ENCODE measurements at places on chromosomes 13 and 19. TPM values are rescaled to one million over a fixed set of nuclear protein-coding genes. Genes with fewer than 3 reads are reported as not detected.
A peak's percentile ranks its signal among the peaks of the same experiment; 100 is the strongest.

DNA sequence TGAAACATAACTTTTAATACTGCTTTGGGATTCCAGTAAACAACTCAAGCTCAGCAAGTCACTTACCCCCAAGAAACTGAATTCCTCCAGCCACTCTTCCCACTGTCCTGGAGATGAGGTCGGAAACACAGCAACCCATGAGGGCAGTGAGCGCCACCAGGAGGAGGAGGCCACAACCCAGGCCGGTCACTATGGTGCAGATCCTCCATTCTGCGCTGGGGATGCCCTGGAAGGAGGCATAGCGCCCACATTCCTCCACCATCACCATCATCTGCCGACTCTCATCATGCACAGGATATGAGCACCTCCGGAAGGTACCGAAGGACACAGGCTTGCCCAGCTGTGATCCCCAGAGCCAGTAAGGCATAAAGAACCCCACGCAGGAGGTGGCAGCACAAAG, 2.2 kb downstream of the LHFPL6 start:
- no peak overlapping the region for H3K27ac ChIP-seq
- H3K4me1 ChIP-seq = peaks cover 32% of the 10 kb centered on the region
- peaks cover 5% of the 10 kb centered on the region for H3K36me3 ChIP-seq
- DNase-seq = peak; percentile 79
- H3K4me3 ChIP-seq = peak overlapping the region; percentile 94
- H3K27me3 ChIP-seq = no peaks in the 10 kb centered on the region

DNA sequence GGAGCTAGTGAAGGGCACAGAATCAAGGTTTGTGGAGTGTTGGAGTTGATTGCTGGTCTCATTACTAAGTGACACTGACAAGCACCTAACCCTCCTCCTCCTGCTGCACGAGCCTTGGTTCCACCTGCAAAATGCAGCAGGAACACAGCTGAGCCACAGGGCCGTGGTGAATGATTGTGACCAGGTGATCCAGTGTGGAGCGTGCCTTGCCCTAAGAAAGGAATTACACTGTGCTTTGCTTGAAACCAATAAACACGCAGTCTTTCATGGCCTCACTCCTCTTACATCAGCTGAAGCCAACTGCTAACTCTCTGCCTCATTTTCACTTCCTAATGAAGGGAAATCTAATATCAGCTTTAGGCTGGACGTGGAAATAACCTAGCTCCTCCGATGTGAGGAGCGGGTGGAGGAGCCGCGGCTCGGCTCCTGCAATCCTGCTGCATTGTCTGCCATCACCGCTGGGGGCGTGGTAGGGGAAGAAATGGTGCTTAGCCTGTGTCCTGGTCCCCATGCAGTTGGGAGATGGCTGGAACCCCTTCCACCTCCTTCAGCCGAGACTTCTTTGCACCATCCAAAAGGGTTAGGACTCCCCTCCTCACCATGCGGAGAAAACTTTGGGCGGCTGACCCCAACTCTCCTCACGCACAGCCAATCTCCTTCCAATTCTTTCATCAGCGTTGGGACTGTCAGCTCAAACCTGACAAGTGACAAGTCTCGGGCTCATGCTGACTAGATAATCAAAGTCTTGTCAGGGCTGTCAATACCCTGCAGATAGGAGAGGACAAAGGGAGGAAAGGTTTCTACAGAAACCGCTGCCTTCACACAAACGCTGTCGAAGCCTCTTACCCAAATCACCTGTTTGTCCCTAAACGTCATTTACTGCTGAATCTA, 427.9 kb downstream of the ZNF536 start:
- no peak overlapping the region for H3K27ac ChIP-seq
- H3K27me3 ChIP-seq = no peaks in the 10 kb centered on the region
- H3K4me3 ChIP-seq = no peak overlapping the region
- no peaks in the 10 kb centered on the region for H3K36me3 ChIP-seq
- H3K4me1 ChIP-seq = no peaks in the 10 kb centered on the region

DNA sequence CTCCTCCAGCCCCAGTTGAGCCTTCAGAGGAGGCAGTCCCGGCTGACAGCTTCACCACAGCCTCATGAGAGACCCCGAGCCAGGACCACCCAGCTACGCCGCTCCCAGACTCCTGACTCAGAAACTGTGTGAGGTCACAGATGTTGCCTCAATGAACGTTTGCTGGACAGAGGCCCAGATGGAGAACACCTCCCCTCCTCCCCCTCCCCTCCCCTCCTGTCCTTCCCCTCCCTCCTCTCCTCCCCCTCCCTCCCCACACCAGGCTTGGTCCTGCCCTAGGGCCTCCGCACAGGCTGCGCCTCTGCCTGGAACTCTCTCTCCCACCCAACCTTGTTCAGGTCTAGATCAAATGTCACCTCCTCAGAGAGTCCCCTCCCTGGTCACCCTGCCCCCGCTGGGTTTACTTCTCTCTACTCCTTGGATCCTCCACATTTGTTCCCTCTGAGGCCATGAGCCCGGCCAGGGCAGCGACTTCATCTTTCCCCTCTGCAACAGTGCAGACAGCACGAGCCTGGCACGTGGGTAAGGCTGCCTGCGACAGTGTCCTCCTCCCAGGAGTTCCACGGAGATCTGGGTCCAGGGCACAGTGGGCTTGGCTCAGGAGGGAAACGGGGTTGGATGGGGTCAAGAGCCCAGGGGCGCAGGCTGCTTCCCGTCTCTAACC, 17.4 kb downstream of the PIP5K1C start:
- peaks cover 10% of the 10 kb centered on the region for H3K36me3 ChIP-seq
- DNase-seq = no peak
- H3K27ac ChIP-seq = no peak overlapping the region
- no peak overlapping the region for H3K4me3 ChIP-seq

- peak; percentile 5 for DNase-seq
- peaks cover 23% of the 10 kb centered on the region for H3K4me1 ChIP-seq
- H3K4me3 ChIP-seq = no peak overlapping the region
- no peaks in the 10 kb centered on the region for H3K27me3 ChIP-seq
Observed at GRCh38 chr13:46050771-46051170, 1.8 kb downstream of the ZC3H13 start.

The ZNF439 gene
- total RNA-seq = 8.7 TPM

The CGB2 gene
- not detected for total RNA-seq
